Breast epithelium (tissue), 4 donors: ENCODE measurements at places on chromosomes 13 and 19. TPM values are rescaled to one million over a fixed set of nuclear protein-coding genes. Genes with fewer than 3 reads are reported as not detected.

- no peak for DNase-seq
Measured at GRCh38 chr13:43285933-43286597, 262.7 kb downstream of the DNAJC15 start.

LILRA1 gene
- total RNA-seq, result 0.44 TPM

GRCh38 chr13:48585456-48585840 lies 52.6 kb upstream of the RCBTB2 start:
- DNase-seq, result peak; percentile 90

DNA sequence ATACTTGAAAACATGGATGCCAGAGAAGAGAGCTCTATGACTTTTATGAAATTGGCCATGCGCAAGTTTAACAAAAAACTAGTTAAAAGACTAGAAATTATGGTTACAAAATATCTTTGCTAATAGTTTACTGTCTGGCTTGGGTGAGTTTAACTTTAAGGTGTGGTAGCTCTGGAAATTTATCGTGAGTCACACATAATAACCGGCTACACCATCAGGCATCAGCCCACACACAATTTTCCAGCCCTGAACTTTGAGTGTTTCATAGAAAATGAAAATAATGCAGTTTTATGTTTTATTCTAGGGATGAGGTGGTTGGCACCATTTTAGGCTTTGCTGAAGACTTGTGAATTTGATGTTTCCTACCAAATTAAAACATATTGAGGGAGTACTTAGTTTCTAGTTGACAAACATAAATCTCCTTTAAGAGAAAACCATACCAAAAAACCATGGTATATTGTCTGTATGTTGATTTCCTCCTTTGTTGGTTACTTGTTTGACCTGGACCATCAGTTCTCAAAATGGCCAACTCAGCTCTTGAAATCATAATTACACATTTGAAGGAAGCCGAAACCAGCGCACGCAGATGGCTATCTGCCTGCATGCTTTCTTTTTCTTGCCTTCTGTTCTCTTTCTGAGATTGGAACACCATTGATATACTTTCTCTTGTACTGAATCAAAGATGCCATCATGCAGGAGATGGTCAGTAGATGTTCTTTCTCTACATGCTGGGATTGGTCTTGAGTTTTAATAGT lies 125.1 kb downstream of the AKAP11 start:
- DNase-seq, result no peak

DNA sequence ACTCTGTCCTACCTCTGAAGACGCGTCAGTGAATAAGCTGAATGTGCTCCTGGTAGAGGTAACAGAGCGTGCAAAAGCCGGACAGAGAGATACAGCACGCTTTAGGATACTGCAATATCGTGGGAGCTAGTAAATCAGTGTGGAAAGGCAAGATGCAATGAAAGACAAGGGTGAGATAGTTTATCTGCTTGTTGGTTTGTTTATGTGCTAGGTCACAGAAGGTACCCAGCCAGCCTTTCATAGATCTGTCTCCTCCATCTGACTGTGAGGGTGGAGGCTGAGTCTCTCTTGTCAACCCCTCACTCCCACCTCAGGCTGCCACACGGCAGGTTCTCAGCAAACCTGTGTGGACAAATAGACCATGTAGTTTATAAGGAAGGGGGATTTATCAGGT lies 904 bp upstream of the GIPC1 start:
- DNase-seq, result no peak

DNA sequence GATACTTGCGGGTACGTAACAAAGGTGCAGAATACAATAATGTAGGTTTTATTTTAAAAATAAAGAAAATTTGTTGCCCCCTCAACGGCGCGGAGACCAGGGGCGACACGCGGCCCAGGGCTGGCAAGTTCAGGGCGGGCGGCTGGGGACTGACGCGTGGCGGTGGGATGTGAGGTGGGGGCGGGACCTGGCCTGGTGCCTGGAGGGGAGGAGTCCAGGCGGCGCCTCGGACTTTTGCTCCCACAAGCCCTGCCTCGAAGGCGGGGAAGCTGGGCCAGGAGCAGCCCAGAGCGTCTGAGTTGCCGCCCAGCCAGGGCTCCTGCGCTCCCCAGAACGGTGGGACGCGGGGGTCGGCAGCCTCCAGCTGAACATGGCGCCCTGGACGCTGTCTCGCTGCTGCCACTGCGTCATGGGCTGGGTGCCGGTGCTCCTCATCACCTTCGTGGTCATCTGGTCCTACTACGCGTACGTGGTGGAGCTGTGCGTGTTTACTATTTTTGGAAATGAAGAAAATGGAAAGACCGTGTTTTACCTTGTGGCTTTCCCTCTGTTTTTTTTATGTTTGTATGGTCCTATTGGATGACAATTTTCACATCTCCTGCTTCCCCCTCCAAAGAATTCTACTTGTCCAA lies 1122.8 kb upstream of the ATXN8OS start:
- DNase-seq, result no peak

- no peak for DNase-seq
Measured at GRCh38 chr13:32940601-32941000, 75.6 kb upstream of the KL start.

DNA sequence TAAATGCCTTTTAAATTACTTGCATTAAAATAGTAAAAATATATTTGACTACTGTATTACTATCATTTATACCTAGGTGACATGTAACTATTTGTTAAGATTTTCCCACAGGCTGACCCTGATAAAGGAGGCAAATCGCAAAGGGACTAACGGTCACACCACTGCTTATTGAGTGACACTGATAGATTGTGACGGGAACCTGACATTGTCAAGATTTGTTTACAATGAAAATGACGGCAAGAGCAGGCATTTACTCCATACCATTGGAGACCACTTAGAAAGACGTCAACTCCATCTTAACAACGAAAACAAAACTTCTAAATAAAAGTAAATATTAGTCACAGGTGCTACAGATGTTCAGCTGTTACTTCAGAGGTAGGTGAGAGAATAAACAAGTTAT lies 289.0 kb downstream of the DACH1 start:
- no peak for DNase-seq
